ENCODE measurements at places on chromosomes 11 and 22. TPM values are rescaled to one million over a fixed set of nuclear protein-coding genes. Genes with fewer than 3 reads are reported as not detected.

Gene GUCY1A2
- polyA plus RNA-seq = 31.7 TPM

Gene FADD
- 17.1 TPM for polyA plus RNA-seq

Gene CDHR5
- 0.55 TPM for polyA plus RNA-seq

Gene GLYATL1B
- 0.73 TPM for polyA plus RNA-seq

Gene KRTAP5-11
- polyA plus RNA-seq = not detected

Gene PARVG
- polyA plus RNA-seq = 4.3 TPM

Gene PTGDR2
- 0.28 TPM for polyA plus RNA-seq

Gene OR8B8
- polyA plus RNA-seq = not detected

Gene CATSPER1
- not detected for polyA plus RNA-seq

Gene GLB1L2
- 4.8 TPM for polyA plus RNA-seq

Gene ADAMTS8
- 11.2 TPM for polyA plus RNA-seq

Gene ART5
- polyA plus RNA-seq = 1.7 TPM
